ENCODE measurements at places on chromosomes 4 and X.

DNA sequence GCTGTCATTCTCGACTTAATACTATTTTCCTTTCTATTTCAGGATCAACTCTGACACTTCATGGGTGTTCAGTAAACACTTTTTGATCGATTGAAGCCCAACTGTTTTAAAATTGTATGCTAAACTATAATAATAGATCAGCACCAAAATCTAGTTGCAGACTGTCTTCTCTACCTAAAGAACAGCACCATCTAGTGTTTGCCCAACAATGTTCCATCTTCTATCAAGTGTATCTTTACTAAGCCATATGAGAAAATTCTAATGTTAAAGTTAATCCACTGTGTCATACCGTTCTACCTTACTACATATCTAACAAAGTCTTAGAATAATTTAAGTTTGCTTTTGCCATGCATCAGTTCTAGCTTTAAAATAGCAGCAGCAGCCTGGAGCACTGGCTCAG is 113.0 kb upstream of the PRDX4 start:
- no peak for DNase-seq

DNA sequence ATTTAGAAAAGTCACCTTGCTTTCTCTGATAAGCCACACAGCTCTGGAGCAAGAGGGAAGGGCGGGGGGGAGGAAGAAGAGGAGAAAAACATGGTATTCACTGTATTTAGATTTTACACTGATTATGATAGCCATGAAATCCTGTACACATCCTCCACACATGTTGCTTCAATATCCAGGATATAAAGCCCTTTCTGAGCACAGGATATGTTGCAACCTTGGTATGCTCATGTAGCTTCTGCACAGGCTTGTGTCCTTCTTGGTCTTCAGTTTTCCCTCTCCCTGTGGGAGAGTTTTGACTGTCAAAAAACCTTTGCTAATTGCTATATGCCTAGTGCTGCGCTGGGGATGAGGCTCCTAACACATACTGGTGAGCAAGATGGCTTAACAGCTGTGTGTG is 61.9 kb upstream of the DAPP1 start:
- no peak for DNase-seq

DNA sequence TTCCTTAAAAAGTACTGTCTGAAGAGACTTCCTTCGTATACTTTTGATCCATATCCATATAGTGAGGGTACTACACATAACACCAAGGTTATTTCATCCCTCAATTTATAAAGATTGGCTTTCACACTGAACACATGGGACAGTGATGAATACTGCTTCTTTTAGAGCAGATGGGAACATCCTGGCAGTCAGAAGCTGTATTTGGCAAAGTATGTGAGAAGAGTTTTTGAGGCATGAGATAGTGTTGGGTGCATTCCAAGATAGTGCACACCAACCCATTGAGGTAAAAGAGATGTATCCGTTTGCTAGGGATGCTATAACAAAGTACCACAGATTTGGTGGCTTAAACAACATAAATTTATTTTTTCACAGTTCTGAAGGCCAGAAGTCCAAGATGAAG is 141.1 kb downstream of the MOSPD2 start:
- no peak for DNase-seq

- no peak for DNase-seq
Measured at GRCh38 chr4:81963763-81964020, 410.1 kb downstream of the HNRNPD start.

DNA sequence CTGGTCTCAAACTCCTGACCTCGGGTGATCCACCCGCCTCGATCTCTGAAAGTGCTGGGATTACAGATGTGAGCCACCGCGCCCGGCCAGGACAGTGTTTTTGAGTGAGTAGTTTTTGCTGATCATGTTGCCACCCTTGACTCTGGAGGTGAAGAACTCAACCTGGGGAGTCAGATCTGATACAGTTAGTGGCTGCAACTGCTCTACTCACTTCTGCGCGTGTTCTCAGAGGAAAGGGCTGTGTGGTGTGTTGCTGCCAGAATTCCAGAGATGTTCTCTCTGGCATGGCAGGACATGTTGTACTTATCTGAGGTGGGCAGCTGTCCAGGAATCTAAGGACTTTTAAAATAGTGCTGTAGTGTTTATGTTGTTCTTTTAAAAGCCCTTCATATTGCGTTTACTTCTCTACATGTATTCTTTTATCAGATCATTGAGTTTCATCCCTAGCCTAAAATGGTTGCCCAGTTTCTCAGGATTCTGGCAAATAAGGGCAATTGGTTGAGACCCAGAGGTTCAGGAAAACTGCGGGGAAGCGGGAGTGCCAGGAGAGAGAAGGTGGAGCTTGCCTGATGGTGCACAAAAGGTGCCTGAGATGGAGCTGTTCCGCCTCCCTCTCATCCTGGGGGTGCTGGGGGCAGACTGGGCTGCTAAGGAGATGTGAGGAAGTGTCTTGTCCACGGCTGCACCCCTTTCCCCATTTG is 97.7 kb downstream of the ARHGAP10 start:
- no peak for DNase-seq

GRCh38 chrX:20633451-20633850 is 366.7 kb upstream of the RPS6KA3 start:
- DNase-seq = no peak

- no peak for DNase-seq
Measured at GRCh38 chr4:18571301-18571761, 549.8 kb upstream of the LCORL start.

DNA sequence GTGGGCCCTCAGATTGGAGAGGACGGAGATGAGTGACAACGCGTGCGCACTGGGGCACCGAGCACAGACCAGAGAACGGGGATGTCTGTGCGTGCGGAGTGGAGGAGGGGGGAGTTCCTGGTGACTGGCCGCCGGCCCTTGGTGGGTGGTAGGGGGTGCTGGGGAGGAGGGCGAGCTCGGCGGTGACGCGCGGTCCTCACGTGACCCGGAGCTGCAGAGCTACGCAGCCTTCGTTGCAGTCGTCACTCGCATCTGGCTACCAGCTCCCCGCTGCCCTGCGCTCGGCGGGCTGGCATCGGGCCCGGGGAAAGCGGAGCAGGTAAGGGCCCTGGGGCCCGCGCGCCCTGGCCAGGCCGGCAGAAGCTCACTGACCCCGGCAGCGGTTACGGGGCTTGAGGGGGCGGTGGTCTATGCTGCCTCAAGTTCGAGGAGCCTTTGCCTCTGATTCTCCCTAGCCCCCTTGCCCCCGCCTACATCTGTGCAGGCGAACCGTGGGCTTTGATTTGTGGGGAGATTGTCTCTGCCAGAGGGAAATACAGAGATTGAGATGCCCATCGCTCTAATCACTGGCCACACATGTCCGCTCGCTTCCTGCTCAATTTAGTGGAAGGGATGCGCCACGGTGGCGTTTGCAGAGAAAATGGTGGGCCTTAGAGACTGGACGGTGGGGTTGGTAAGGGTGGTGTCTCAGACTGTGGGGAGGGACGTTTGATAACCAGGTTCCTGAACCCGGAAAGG is at the start of gene ARMCX4:
Gene ARMCX4, plus strand, starts transcription at position 245 of the 738 bp plus-strand sequence. CDS start 3,134 bp downstream, outside the sequence.
- DNase-seq = no peak

GRCh38 chr4:156949373-156949814 is 22.2 kb downstream of the PDGFC start:
- DNase-seq = peak; percentile 61
